ENCODE measurements at places on chromosomes 3 and 15.

DNA sequence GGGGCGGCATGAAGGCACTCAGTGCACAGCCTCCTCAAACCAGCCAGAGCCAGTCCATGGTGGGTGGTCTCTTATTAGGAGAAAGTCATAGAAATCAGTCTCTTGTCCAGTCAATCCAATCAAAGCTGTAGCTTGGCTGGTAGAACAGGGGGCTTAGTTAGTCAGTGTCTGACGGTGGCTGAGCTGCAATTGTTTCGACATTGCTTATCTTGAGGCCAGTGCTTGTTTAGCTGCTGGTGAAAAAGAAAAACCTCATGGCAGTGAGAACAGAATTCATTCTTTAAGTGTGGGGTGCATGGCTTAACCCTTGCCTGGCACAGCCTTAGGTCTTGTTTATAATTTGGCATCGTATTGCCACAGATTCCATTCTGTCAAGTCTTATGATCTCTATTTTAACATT, 53.9 kb downstream of the FGD5 start:
- no peaks in the 10 kb centered on the region for H3K27me3 ChIP-seq
- no peak overlapping the region for H3K4me3 ChIP-seq
- no peak overlapping the region for H3K27ac ChIP-seq
- no peak for DNase-seq
- no peaks in the 10 kb centered on the region for H3K4me1 ChIP-seq

DNA sequence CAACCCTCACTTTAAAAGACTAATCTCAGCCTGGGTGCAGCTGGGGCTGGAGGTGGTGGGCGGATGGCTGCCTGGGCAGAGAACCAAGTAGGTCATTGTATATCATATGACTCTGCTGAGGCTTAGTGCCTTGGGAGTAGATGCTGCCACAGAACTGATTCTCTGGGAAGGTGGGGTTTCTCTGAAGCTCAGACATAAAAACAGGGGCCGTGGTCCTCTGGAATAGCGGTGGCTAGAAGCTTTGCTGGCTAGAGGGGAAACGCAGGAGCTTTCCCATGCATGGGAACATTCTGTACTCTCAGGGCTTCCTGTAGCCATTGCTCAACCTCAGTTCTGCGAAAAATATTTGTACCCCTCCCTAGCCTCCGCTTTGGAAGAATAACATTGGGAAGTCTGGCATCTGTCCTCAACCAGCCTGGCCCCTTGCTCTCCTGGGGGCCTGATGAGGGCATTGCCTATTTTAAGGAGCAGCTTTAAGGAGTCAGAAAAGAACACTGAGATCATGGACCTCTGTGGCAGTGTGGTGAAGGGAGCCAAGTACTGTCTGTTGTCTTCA, 14.7 kb downstream of the TIMP4 start:
- H3K36me3 ChIP-seq = peaks cover 3% of the 10 kb centered on the region
- no peak for DNase-seq
- no peaks in the 10 kb centered on the region for H3K4me1 ChIP-seq

DNA sequence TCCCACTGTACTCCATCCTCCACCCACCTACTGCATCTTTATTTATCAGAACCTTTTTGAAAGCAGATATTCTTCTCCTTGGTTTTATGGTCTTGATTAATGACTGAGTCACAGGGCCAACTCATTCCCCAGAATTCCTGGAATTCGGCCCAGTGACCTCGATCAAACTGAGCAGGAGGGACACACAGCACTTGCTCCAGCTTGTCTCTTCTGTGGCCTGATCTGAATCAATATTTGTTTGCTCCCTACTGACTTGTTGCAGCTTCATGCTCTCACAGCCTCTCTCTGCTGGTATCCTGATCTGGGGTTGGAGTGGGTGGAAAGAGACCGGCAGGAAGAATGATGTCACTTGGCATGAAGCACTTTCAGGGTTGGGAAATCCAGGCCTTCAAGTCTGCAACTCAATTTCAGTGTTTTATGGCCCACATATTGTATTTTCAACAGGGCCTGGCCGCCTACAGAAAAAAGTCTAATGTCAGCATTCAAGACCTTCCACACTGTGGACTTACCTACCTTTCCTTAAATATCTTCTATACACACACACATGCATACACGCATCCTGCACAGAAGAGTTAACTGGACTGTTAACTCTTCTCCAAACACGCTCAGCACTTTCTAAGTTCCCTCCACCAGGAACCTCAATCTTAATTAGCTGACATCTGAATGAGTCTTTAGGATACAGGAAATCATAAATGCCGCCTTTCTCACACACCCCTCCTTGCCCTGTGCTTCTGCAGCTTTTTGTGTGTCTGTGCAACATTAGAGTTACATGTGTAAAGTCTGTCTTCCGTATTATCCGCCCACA, 4.6 kb downstream of the ANXA2 start:
- no peak for DNase-seq
- H3K27me3 ChIP-seq = peaks cover 8% of the 10 kb centered on the region
- no peak overlapping the region for H3K4me3 ChIP-seq

DNA sequence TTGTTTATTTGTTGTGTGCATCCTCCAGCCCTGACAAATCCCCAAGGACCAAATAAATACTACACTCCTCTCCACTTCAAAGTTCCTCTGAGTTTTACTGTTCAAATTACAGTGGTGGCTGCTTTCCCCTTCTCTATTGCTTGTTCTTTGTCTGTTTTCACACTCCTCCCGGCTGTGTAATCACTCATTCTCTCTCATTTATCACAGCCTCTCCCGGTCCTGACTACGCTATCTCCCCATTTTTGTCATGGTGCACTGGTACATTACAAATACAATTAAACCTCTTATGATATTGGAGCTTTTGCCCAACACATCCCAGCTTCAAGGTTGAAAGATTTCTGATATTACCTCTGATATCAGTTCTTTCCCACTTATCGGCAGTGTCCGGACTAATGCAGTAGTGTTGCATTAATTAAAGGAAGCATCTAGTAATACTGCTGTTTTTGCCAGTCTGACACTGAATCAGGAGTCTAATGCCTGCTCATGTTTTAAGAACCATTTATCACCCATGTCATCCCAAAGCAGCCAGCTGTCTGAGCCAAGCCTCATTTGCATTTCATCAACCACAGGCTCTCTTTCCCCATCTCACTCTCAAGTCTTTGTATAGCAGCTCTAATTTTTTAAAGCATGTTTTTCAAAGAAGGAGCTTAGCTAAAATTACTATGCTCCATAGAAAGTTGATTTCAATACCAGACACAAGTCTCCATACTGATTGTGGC, 740.5 kb downstream of the ROBO2 start:
- H3K36me3 ChIP-seq = no peaks in the 10 kb centered on the region
- H3K27me3 ChIP-seq = no peaks in the 10 kb centered on the region
- no peak overlapping the region for H3K27ac ChIP-seq
- peaks cover 18% of the 10 kb centered on the region for H3K4me1 ChIP-seq
- H3K4me3 ChIP-seq = no peak overlapping the region
- DNase-seq = no peak
